Tibial nerve (tissue), 4 donors: ENCODE measurements at places on chromosomes 5 and 9.
A peak's percentile ranks its signal among the peaks of the same experiment; 100 is the strongest.

GRCh38 chr5:132322266-132322665, 28.1 kb downstream of the SLC22A4 start:
- peaks cover 4% of the 10 kb centered on the region for H3K4me1 ChIP-seq
- H3K27me3 ChIP-seq, result no peaks in the 10 kb centered on the region
- H3K4me3 ChIP-seq, result no peak overlapping the region
- H3K36me3 ChIP-seq, result peaks cover 12% of the 10 kb centered on the region

GRCh38 chr5:82384034-82384750, 106.0 kb upstream of the RPS23 start:
- no peak overlapping the region for H3K27ac ChIP-seq
- no peaks in the 10 kb centered on the region for H3K36me3 ChIP-seq
- no peak for DNase-seq
- peaks cover 28% of the 10 kb centered on the region for H3K4me1 ChIP-seq
- no peak overlapping the region for H3K4me3 ChIP-seq

GRCh38 chr9:69857131-69857530, 36.5 kb downstream of the CFAP95 start:
- DNase-seq, result no peak
- H3K36me3 ChIP-seq, result no peaks in the 10 kb centered on the region
- H3K27ac ChIP-seq, result no peak overlapping the region
- no peaks in the 10 kb centered on the region for H3K4me1 ChIP-seq

GRCh38 chr5:105195765-105196164, 1633.2 kb upstream of the NUDT12 start:
- no peak overlapping the region for H3K4me3 ChIP-seq
- no peaks in the 10 kb centered on the region for H3K27me3 ChIP-seq

GRCh38 chr9:98773721-98774120, 22.6 kb downstream of the ANKS6 start:
- DNase-seq, result no peak
- no peaks in the 10 kb centered on the region for H3K4me1 ChIP-seq
- H3K27me3 ChIP-seq, result no peaks in the 10 kb centered on the region
- H3K36me3 ChIP-seq, result no peaks in the 10 kb centered on the region
- no peak overlapping the region for H3K27ac ChIP-seq

DNA sequence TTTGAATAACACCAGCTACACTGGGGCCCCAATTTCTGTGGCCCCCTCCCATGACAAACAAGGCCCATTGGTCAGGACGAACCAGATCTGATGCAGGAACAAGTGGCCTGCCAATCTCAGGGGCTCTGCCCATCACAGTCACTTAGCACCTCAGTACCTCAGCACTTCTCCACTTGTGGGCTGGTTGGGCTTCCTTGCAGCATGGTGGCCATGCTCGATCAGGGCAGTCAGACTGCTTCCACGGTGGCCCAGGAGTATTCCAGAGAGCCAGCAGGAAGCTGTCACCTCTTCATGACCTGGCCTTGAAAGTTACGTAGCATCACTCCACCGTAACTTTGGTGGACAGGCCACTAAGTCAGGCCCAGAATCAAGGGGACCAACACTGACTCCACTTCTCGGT, 206.5 kb downstream of the AUH start:
- H3K27ac ChIP-seq, result no peak overlapping the region
- no peaks in the 10 kb centered on the region for H3K27me3 ChIP-seq
- peaks cover 15% of the 10 kb centered on the region for H3K4me1 ChIP-seq
- no peaks in the 10 kb centered on the region for H3K36me3 ChIP-seq
- no peak for DNase-seq
- no peak overlapping the region for H3K4me3 ChIP-seq

- H3K4me1 ChIP-seq, result peaks cover 20% of the 10 kb centered on the region
- DNase-seq, result no peak
- no peak overlapping the region for H3K4me3 ChIP-seq
- H3K27ac ChIP-seq, result no peak overlapping the region
These were observed 128.1 kb upstream of the CACNA1B start for GRCh38 chr9:137749511-137749910.

- H3K4me1 ChIP-seq, result peaks cover 6% of the 10 kb centered on the region
- H3K4me3 ChIP-seq, result no peak overlapping the region
- no peaks in the 10 kb centered on the region for H3K36me3 ChIP-seq
- no peaks in the 10 kb centered on the region for H3K27me3 ChIP-seq
These were observed 67.6 kb upstream of the RANBP3L start for GRCh38 chr5:36369219-36369690.

DNA sequence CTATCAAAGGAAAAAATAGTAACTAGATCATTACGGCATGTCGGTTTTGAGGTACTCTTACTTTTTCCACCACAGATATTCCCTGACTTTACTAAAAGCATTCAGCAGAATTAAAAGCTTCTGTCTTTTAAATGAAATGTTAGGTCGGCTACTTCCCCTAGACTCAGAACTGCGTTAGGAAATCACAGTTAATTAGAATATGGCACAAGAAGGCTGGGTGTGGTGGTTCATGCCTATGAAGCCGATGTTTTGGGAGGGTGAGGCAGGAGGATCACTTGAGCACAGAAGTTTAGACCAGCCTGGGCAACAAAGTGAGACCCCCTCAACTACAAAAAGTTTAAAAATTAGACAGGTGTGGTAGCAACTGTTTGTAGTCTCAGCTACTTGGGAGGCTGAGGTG, 24.4 kb downstream of the CEMIP2 start:
- H3K27me3 ChIP-seq, result no peaks in the 10 kb centered on the region
- H3K4me3 ChIP-seq, result no peak overlapping the region
- H3K4me1 ChIP-seq, result no peaks in the 10 kb centered on the region
- peak overlapping the region; percentile 79 for H3K27ac ChIP-seq

GRCh38 chr5:135574493-135574892, 4.3 kb downstream of the CXCL14 start:
- H3K27ac ChIP-seq, result no peak overlapping the region
- no peak overlapping the region for H3K4me3 ChIP-seq
- no peaks in the 10 kb centered on the region for H3K4me1 ChIP-seq
- no peak for DNase-seq
- no peaks in the 10 kb centered on the region for H3K36me3 ChIP-seq
- H3K27me3 ChIP-seq, result no peaks in the 10 kb centered on the region

DNA sequence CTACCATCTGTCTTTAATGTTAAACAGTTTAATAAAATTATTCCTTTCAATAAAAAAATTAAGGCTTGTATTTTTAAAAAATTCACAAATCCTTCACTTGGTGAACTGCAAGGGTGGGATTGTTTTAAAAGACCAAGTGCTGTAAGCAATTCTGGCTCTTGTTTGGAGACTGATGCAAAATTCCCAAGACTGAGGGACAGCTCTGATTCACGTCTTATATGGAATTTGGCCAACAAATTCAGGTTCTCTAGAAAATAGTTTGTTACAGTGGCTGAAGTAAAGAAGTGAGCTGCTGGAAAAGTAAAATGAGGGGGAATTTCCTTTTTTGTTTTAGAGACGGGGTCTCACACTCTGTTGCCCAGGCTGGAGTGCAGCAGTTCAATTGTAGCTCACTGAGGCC, 58.3 kb downstream of the PRELID2 start:
- DNase-seq, result no peak
- no peaks in the 10 kb centered on the region for H3K36me3 ChIP-seq
- H3K27me3 ChIP-seq, result no peaks in the 10 kb centered on the region
- no peak overlapping the region for H3K4me3 ChIP-seq

DNA sequence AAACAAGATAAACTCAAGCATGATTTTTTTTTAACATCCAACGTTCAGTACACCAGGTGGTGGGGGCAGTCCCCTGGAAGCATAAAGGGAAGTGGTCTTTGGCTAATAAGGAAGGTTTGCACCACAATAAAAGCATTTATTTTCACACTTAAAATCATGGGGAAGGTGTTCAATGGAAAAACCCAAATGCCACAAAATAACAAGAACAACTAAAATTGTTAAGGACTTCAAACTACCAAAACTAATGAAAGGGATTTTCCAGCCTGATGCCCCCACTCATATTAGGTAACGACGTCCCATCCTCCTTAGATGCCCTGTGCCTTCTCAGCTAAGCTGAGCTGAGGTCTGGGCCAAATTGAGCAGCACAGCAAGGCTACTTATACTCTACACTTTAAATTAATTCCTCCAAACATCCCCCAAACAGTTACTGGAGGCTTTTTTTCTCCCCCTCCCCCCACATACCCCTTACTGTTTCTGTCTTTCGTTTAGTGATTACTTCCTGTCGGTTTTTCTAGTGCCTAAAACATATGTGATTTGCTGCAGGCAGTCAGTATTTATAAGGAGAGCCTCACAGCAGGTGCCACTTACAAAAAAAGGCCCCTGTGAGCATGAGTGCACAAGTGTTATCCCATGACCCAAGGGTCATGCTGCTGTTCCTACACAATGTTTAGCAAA, 259.7 kb upstream of the ZNF608 start:
- H3K4me3 ChIP-seq, result no peak overlapping the region
- no peaks in the 10 kb centered on the region for H3K4me1 ChIP-seq
- H3K36me3 ChIP-seq, result no peaks in the 10 kb centered on the region
- no peaks in the 10 kb centered on the region for H3K27me3 ChIP-seq
- no peak for DNase-seq

GRCh38 chr5:142827934-142828576, 57.9 kb downstream of the ARHGAP26 start:
- no peaks in the 10 kb centered on the region for H3K27me3 ChIP-seq
- no peak overlapping the region for H3K27ac ChIP-seq
- no peaks in the 10 kb centered on the region for H3K36me3 ChIP-seq
- no peak overlapping the region for H3K4me3 ChIP-seq

DNA sequence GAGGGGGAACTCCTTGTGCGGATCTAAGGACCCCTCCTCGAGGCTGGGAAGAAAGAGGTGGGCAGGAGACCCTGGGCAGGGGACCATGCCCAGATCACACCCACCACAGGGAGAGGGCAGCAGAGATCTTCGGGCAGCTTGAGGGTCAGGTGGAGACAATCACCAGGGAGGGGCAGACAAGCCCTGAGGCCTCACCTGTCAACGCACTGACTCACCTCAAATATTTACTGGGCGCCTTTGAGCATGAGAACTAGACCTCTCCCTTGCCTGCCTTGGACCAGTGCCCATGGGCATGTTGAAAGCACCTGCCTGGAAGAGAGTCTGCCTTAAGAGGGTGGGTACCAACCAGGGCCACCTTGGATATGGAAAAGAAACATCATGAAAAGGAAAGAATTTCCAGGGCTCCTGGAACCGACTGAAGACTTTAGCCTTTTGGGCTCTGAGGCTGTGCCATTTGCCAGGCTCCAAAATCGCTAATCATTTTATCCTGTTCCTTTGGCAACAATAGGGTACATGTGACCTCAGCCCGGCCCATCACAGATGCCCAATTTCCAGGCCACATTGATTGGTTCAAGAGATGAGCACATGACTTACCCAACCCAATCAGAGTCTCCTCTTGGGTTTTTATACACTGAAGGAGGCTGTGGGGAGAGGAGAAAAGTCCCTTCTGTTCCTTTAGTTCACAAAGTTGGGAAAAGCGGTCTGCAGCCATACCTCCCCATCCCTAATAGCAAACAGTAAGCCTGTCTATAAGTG, 10.4 kb upstream of the SPINK4 start:
- no peaks in the 10 kb centered on the region for H3K36me3 ChIP-seq
- H3K4me3 ChIP-seq, result no peak overlapping the region
- no peaks in the 10 kb centered on the region for H3K27me3 ChIP-seq
- no peak for DNase-seq
- no peaks in the 10 kb centered on the region for H3K4me1 ChIP-seq

- H3K27me3 ChIP-seq, result no peaks in the 10 kb centered on the region
- H3K27ac ChIP-seq, result no peak overlapping the region
- H3K36me3 ChIP-seq, result no peaks in the 10 kb centered on the region
- H3K4me3 ChIP-seq, result no peak overlapping the region
- DNase-seq, result no peak
- H3K4me1 ChIP-seq, result no peaks in the 10 kb centered on the region
These were observed 856.5 kb upstream of the SEMA6A start for GRCh38 chr5:117431091-117431490.

DNA sequence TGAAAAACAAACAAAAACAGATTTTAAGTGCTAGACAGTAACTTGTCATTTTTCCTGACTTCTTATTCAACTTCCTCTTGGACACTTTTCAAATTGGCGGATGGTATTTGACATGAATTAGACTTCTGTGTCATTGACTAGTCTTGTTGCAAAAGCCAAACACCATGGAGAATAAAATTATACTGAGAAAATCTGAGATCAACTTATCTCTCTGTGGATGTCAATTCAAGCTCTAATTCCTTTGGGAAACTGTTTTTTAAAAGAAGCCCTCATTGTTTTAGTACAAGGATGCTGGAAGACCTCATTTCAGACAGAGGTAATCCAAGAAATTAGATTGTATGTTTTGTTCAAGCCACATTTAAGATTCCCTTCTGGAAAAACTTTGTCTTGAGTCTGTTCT, 831.0 kb downstream of the SEMA5A start:
- H3K27me3 ChIP-seq, result no peaks in the 10 kb centered on the region
- no peak overlapping the region for H3K27ac ChIP-seq
- H3K4me3 ChIP-seq, result no peak overlapping the region
- DNase-seq, result no peak

- H3K4me1 ChIP-seq, result no peaks in the 10 kb centered on the region
- H3K4me3 ChIP-seq, result no peak overlapping the region
- peaks cover 7% of the 10 kb centered on the region for H3K36me3 ChIP-seq
- no peak for DNase-seq
- H3K27ac ChIP-seq, result no peak overlapping the region
- no peaks in the 10 kb centered on the region for H3K27me3 ChIP-seq
These were observed 55.7 kb downstream of the FAM174A start for GRCh38 chr5:100590867-100591266.

DNA sequence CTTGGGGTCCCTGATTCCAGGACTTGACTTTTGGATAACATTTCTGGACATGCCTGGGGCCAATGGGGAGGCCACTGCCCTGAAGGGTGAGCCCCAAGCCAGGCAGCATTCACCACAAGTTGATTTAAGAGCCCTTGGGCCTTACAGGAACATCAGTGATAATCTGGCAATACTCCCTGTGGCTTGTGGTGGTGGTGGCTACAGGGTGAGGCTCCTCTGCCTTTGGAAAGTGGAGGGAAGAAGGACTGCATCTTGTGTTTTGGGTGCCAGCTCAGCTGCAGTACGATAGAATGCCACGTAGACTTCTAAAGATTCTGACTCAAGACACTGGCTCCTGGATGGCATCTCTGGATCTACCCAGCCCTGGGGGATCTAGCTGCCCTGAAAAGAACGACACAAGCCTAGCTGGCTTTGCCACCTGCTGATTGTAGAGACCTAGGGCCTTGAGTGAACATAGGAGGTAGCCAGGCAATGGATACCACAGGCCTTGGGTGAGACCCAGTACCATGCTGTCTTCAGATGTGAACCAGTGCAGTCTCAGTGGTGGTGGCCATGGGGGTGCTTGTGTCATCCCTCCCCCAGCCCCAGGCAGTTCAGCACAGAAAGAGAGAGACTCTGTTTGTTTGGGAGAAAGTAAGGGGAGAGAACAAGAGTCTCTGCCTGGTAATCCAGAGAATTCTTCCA, 79.0 kb upstream of the DAP start:
- DNase-seq, result no peak
- H3K27ac ChIP-seq, result no peak overlapping the region
- no peaks in the 10 kb centered on the region for H3K4me1 ChIP-seq
- H3K27me3 ChIP-seq, result no peaks in the 10 kb centered on the region
